ENCODE measurements at places on chromosomes 3 and 15.

DNA sequence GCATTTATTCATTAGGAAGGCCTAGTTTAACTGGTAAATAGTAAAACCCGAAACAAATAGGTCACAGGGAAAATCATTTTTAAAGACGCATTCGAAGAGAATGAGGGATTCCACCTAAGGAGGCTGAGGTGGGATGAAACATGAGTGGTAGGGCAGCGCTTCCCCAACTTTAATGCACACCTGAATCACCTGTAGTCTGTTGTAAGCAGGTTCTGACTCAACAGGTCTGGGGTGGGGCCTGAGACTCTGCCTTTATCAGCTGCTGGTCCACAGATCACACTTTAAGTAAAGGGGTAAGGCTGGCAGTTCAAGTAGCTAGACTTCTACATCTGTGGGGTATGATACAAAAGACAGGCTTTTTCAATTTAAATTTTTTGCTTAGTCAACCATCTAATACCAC, 223.5 kb upstream of the UBE2E2 start:
- DNase-seq: no peak

GRCh38 chr3:141126661-141127343, 75.7 kb downstream of the SPSB4 start:
- no peak for DNase-seq

- no peak for DNase-seq
Observed at GRCh38 chr3:175489406-175489805, 630.3 kb downstream of the NAALADL2 start.

GRCh38 chr3:49716691-49717210, 2.7 kb downstream of the AMIGO3 start:
- DNase-seq: no peak

GRCh38 chr3:161250116-161250515, 29.0 kb downstream of the NMD3 start:
- no peak for DNase-seq

DNA sequence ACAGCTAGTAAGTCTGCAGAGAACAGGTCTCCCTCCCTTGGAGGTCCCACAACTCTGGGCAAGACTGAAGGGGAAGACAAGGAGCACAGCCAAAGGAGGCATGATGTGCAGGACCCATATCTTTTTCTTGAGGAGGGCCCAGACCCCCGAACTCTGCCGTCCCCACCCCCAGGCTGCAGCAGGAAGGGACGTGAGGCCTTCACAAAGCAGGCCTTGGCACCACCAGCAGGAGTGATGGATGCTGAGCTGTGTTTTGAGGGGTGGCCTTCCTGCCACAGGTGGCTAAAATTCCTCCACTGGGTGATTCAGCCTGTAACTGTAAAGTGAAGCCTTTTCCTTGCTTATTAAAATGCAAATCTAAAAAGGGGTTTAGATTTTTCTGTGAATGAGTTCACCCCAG, 8.6 kb downstream of the PLA2G4D start:
- no peak for DNase-seq

All from activated gamma-delta T cell treated with anti-CD3 and anti-CD28 coated beads, Interleukin-2, amount 50 U/mL, for 16 hours (primary cell).